ENCODE measurements at places on chromosomes 6 and 20.
A peak's percentile ranks its signal among the peaks of the same experiment; 100 is the strongest.

- DNase-seq, result no peak
Measured at GRCh38 chr20:33627577-33628216, 34.4 kb upstream of the C20orf144 start.

GRCh38 chr6:32974016-32974333, 5.6 kb downstream of the BRD2 start:
- DNase-seq, result peak; percentile 53

DNA sequence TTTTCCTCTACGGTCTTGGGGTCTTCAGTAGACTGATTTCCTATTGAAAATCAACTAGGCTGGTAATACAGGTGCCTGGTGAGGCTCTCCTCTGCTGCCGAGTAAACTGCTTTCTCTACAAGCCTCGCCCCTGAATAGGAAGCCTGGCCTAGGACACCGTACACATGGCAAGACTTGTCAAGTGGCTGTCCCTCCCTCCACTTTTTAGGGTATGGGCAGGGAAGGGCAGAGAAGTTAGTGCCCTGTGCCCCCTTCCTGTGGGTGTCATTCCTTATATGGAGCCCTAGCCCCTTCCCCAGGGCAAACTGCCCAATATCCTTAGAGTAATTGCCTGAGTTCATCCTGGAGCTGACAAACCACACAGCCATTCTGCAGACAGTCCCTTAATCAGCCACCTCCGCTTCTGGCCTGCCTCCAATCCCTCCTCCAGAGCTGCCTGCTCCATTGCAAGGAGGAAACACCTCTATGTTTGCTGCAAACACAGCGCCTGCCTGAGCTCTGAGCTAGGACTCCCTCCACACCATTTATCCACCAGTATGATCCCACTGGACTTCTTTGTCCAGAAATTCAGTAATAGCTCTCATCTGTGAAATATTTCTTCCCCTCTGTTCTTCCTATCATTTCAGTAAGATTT, 93.1 kb downstream of the CHD6 start:
- peak; percentile 17 for DNase-seq

- no peak for DNase-seq
Measured at GRCh38 chr6:22239261-22239921, 57.4 kb downstream of the PRL start.

- DNase-seq, result peak; percentile 44
Measured at GRCh38 chr6:134813146-134813545, 136.8 kb downstream of the ALDH8A1 start.

- no peak for DNase-seq
Measured at GRCh38 chr6:137413482-137413881, 80.7 kb downstream of the OLIG3 start.

GRCh38 chr6:130675072-130675471, 152.1 kb upstream of the SMLR1 start:
- DNase-seq, result peak; percentile 81

GRCh38 chr6:18503593-18504231, 116.6 kb downstream of the RNF144B start:
- peak; percentile 72 for DNase-seq

GRCh38 chr6:106134906-106135634, 48.9 kb downstream of the PRDM1 start:
- peak; percentile 93 for DNase-seq

DNA sequence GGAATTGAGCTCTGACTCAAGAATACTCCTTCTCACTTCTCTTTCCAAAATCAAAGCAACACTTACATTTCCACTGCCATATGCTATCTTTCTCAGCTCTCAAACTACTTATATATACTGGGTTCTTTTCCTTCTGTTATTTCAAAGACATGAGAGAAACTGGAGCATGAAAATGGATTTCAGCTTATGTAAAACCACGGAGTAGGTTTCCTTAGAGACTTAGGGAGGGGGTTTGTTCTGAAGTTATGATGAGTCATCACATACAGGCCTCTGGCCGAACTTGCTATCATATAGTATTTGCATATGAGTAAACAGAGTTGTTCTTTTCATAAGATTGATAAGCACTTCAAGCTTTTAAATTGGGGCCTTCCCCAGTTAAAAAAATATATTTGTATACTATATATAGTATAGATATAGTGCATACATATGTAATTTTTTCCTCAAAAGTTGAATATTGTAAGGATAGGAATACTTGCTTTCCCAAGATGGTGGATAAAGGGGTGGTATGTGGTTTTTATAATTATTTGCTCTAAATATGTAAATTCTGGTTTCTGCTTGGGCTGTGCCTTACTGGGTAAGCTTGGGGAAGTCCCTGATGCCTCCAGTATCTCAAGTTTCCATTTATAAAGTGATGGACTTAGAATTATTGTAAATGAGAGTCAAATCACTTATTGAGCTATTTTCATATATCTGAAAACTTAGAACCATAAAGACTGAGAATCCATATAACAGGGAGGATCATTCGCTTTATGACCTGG, 273.9 kb downstream of the RFPL4B start:
- DNase-seq, result peak; percentile 28

- no peak for DNase-seq
Measured at GRCh38 chr6:21051777-21052176, 517.5 kb downstream of the CDKAL1 start.

DNA sequence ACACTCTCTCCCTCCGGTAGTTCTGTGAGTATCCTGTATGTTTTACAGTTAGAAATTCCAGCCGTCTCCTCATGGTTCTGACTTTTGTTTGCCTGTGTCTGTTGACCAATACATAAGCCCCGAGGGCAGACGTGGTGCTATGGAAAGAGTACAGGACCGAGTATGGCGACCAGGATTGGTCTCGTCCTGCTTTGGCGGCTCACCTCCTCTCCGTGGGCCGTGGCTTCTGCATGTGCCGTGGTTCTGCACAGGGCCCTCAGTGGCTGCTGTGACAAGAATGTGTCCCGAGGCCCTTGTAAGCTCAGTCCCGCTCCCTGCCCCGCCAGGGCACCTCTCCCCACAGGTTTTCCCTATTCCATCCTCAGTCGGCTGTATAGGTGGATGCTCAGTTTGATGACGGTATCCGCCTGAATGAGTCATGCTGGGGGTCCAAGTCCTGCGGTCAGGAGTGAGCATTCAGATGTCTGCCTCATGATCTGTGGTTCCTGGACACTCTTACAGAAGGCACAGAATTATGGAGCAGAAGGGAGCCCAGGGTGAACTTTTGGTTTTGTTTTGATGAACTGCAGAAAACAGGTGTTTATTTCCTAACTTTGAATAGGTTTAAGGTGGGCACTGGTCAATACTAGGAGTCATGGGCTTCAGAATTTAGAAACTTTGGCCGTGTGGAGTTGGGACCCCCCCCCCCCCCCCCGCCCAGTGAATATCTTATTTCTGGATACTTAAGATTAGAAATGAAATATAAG, 1.2 kb downstream of the ARFGAP1 start:
- DNase-seq, result peak; percentile 87

DNA sequence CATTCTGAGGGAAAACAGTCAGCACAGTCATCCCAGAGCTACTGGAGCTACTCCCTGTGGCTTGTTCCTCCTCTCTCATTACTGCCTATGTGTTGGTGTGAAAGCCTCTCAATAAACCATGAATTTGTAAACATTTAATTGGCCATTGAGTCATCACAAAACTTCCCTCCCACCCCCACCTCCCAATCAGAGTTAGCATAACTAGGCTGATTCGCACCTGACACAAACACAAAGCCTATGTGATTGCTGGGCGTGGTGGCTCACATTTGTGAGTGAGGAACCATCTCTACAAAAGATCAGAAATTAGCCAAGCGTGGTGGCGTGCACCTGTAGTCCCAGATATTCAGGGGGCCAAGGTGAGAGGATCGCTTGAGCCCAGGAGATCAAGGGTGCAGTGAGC, 17.1 kb upstream of the SNTA1 start:
- no peak for DNase-seq

GRCh38 chr6:72835749-72836148, 213.9 kb downstream of the KCNQ5 start:
- DNase-seq, result no peak

GRCh38 chr20:56978475-56978874, 288.0 kb downstream of the BMP7 start:
- DNase-seq, result no peak

- DNase-seq, result no peak
Measured at GRCh38 chr20:44552050-44552449, 30.2 kb upstream of the SERINC3 start.

DNA sequence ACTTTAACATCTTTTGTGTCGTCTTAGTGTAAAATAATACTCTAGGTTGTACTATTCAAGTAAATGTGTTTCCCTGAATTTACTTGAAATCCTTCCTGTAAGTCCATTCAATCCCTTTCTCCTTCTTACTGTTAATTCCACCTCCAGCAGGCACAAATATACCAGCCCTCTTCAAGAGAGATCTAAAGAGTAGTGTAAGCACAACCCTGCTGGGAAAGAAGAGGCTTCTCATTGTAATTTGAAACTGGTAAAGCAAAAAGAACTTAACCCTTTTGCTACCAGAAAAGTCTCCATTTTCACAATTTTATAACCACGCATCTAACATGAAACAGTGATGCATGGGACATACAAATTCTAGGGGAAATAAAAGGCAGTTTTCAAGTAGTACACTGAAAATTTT, at the start of gene BMP5:
BMP5 (minus strand) TSS at position 191 of the 400 bp plus-strand sequence. CDS start 725 bp downstream, outside the sequence.
- no peak for DNase-seq

GRCh38 chr6:53539561-53539960, 5.3 kb downstream of the GCLC start:
- DNase-seq, result no peak

- no peak for DNase-seq
Measured at GRCh38 chr6:130643361-130643760, 183.8 kb upstream of the SMLR1 start.

DNA sequence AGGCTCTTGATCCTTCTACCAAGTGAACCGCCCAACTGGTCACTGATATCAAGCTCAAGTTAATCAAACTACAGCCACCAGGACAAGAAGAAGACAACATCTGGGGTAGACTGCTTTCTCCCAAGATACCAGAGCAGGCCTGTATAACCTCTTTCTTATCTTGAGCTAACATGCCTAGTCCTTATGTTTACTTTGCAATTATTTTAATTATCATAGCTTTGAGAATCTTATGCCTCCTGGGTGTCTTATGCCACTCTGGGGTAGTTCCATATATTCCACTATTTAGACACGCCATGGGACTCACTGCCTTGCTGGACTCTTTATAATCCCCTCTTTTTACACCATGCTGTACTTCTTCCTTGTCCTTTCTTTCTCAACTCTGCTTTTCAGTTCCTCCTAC, 41.5 kb upstream of the ECI2 start:
- DNase-seq, result no peak

DNA sequence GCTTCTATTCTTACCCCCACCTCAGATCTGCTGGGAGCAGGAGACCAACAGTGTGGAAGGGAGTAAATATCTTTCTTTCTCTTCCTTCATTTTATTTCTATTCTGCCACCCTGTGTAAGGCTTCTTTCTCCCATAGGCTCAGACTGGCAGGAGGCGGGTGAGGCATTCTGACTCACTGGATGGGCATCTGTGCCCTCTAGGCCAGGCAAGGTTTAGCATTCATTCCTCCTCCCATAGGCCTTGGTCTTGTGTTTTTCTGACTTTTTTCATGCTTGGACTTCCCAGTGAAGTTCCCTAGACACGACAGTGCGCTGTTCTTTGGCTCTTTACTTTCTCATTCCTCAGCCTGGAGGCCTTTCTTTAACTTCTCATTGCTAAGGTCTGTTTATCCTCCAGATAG, 235.2 kb downstream of the SYNE1 start:
- peak; percentile 87 for DNase-seq

DNA sequence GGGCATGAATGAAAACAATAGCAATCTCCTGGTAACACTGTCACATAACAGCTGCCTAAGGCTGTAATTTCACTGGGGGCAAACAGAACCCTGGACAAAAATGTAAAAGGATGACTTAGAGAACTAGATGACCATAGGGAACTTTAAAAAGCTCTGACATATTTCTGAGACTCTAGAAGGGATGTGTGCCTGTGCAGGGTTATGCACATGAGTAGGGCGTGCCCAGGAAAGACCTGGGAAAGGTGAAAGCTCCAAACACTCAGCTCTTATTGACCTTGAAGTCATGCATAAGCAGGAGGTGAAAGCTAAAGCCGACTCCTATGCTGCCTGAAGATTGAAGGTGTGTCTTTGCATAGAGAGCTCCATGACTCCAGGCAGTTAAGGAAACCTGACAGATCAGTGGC, 118.4 kb upstream of the BTBD3 start:
- no peak for DNase-seq

DNA sequence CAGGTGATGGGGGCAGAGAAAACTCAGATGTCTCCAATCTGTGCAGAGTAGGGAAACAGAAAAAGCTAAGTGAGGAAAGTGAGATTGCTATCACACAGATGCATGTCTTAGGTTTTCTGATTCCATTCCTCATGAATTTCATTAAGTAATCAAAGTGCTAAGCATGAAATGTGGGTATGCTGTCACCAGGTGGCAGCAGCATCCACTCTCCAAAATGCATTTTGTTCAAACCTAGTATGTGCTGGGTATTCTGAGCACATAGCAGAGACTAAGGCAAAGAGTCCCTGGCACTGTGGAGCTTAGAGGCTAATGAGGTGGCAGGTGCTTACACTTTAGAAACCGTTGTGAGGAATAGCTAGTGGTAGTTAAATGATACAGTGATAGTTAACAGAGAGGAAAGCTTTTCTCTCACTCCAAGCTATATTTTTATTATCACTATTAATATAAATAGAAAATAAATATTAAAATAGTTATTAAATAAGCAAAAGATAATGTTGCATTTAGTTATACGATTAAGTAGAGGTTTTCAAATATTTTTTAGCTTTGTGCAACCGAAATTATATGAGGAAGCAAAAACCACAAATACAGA, 179.5 kb downstream of the CDH26 start:
- DNase-seq, result peak; percentile 59

GRCh38 chr20:24996449-24997377, 4.2 kb upstream of the APMAP start:
- DNase-seq, result no peak

DNA sequence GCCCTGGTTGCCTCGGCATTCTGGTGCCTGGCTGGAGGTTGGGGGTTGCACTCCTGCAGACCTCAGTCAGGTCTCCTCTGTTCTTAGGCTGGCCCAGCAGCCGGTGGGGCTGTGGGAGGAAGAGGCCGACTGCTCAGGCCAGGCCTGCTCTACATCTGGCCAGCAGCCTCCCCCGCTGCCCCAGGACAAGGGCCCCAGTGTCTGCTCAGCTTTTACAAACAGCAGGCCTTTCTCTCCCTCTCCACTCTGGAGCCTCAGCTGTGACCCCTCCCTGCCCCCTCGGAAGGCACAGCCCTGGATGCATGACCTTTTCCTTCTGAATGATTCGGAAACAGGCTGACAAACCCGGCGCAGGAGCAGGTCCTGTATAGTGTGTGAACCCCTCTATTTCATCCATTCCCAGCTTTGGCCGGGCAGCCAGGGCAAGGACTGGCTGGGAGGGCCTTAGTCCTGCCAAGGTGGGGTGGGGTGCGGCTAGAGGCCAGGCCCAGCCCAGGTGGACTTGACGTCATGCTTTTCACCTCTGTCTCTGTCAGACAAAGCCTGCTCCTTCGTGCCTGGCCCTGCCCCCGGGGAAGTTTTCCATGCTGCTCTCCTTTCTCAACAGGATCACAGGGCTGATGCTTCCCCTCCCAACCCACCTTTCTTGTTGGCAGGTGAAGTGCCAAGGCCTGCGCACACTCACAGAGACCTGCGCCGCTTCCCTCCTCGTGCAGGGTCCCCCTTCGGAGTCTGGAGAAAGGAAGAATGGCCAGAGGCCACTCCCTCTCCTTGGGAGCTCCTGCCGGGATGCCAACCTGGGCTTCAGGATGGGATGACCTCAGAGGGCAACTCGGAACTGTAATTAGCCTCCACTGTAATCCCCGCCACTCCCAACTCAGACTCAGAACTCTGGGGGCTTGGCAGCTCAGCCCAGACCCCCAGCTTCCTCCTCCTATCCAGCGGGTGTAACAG, 10.1 kb upstream of the ITPR3 start:
- peak; percentile 65 for DNase-seq
